ENCODE measurements at places on chromosomes 2 and 18. TPM values are rescaled to one million over a fixed set of nuclear protein-coding genes. Genes with fewer than 3 reads are reported as not detected.

Gene SCYGR4
- not detected for polyA plus RNA-seq

Gene PAIP2B
- 5.1 TPM for polyA plus RNA-seq

Gene DRC1
- polyA plus RNA-seq: 0.16 TPM

Gene TYMS
- polyA plus RNA-seq: 49.0 TPM

Gene FRZB
- polyA plus RNA-seq: 24.1 TPM

Gene SANBR
- 12.6 TPM for polyA plus RNA-seq

Gene GNLY
- 0.99 TPM for polyA plus RNA-seq

Gene MRO
- polyA plus RNA-seq: 0.33 TPM

Gene CAMKMT
- 4.8 TPM for polyA plus RNA-seq

Gene VSNL1
- polyA plus RNA-seq: 4.9 TPM

GRCh38 chr2:219302412-219302968, 6.7 kb downstream of the PTPRN start:
- no peak for DNase-seq

DNA sequence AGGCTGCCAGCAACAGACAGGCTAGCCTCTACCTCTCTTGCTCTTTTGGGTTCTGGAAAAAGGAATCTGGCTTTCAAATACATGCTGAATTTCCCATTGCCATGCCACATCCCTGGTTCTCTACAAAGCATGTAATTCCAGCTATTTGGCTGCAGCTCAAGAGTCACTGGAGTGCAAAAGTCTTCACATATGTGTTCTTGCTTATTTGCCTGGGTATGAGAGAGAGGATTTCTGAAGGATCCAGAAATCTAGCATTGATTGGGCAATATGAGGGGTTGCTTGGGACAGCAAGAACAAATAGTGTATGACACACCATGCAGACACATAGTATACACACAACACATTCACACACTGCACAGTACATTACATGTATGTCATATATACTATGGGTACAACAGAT, 30.7 kb upstream of the LGALSL start:
- DNase-seq: no peak

DNA sequence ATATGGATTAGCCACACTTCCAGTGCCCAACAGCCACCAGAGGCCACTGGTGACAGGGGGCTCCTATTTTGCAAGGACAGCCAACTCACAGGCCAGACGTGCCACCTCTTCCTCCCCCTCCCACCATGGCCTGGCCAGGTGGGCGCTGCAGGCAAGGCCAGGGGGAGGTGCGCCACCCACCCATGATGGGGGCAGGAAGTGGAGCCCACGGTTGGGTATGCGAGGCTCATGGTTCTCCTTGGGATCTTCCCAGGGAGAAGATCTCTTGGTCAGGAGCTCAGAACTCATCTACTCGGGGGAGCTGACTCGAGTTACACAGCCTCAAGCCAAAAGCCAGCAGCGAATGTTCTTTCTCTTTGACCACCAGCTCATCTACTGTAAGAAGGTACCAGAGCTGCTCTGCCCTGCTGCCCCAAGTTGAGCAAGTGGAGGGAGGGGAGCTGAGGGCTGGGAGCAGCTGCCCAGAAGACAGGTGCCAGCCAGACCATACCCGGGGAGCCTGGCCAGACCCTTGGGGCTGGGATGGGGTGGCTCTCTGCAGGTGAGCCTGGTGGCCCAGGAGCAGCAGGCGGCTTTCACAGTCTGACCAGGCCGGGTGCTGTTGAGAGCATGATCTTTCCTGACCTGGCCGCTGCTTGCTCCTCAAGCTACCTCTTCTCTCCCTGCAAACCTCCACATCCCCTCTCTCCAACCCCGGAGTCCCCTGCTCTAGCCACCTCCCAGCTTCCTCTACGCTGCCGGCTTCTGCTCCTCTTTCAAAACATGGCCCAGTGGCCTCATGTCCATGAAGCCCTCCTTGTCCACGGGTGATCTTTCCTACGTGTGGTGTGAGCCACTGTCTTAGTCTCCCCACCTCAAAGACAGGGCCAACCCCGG, 49.8 kb downstream of the FAM168B start:
- DNase-seq: no peak

DNA sequence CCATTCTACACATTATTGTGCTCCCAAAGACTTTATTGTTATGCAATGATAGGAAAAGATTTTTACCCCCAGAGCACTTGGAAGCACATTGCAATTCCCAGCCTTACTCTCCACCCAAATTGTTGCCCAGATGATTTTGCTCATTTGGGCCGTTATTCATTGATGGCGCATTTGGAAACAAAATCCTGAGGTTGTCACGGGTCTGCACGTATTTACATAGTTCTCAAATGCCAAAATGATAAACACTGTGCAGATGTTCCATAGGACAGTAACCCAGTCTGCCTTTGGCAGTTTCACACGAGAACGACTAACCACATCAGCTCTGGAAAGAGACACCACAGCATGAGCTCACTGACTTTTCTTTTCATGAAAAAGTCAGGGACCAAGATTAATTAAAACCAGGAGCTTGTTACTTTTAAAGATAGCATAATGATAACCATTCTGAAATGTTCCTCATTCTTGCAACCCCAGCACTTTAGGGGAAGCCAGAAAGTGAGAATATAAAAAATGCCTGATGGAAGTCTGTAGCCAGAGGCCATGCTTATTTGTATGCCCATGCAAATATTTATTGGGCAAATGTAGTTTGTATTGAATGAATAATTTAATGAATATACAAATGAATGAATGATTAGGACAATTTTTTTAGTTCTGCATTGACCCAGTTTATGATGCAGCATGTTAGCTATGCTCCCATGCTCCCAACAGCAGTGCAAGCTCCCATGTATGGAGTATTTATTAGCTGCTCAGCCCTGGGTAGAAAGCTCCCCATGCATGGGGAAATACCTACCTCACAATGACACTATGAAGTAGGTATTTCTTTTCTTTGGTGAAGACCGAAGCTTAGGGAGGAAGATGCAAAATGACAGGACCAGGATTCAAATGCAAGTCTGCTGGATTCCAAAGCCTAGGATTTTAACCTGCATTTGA, 84.6 kb downstream of the MAIP1 start:
- peak; percentile 59 for DNase-seq

DNA sequence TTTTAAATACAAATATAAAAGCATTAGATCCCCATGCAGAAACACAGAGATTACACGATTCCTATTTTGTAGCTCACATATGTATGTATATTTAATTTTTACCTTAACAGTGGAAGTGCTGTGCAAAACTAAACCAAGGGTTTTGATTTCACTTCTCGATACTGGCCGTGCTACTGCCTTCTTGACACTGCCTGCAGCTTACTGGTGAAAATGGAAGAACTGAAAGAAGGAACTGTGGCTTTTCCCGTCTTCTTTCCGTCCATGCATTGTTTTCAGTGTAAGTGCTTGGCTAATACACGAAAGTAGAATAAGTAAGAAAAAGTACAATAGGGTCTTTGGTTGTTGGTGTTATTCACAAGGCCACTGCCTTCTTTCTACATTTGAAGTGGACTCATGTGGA, 129.5 kb downstream of the NDUFA10 start:
- no peak for DNase-seq

- DNase-seq: no peak
Observed at GRCh38 chr2:108637304-108637669, 82.0 kb upstream of the RANBP2 start.

DNA sequence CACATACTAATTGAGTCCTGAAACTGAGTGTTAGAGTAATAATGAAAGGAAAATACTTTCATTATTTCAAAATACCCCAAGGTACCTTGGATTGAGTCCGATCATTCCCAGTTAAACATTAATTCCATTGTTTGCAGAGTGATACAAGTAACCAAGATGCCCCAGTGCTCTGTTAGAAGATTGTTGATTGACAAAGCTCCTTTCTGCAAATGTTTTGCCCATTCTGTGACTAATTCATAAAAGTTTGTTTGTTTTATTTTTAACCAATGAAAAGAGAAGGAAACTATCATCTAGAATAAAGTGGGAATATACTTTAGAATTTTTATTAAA, 124.0 kb downstream of the GULP1 start:
- no peak for DNase-seq

DNA sequence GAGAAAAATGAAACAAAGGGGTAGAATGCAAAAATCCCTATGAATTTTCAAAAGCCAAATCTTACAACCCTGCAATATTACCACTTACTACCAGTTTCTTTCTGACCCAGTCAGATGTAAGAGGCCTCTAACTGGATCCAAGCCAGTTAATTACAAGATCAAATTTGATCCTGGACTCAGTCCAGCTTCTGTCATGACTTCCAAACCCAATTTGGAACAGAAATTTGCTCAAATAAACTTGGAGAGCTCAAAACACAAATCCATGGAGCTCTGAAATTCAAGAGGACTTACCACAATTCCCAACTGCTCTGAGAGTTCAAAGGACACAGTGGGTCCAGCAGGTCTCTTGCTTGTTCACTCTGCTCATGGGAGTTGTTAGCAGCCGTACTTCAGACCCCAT, 1271.7 kb upstream of the SLC39A10 start:
- DNase-seq: no peak

- no peak for DNase-seq
Observed at GRCh38 chr2:168062054-168062453, 185.3 kb downstream of the STK39 start.

DNA sequence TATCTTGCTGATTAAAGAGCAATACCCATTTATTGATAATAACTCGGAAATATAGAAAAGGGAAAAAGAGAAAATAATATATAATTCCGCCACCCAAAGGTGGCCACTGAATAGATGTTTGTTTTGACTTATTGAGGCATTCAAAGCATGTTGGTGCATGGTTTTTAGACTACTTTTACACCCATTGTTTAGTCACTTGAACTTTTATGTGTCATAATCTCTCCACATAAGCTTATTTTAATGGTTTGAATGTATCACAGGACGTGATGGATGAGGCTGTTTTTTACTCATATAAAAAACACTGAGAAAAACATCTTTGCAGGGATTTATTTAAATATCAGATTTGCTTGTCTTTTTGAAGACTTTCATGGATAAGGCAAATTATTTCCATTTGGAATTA, 120.4 kb downstream of the ACKR3 start:
- no peak for DNase-seq

- no peak for DNase-seq
Observed at GRCh38 chr18:54910161-54910919, 48.9 kb downstream of the CCDC68 start.

- DNase-seq: no peak
Observed at GRCh38 chr18:11398625-11399024, 210.8 kb upstream of the SLC35G4 start.

DNA sequence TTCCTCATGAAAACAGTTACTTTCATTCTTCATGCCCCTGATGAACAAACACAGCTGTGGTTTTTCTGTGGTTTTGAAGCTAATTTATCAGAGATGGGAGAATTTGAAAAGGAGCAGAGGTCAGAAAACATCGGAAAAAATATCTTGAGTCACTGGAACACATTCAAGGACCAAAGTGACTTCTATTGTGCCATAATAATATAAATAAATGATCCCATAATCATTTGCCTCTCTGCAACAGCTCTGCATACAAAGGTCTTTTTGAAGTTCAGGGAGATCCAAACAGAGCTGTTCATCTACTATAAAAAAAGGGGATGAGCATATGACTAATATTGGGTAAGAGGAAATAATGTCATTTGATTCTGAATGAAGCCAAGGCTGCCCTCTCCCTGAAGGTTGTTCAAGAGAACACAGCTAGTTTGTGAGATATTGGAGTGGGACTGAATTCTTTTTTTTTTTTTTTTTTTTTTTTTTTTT, 201.3 kb upstream of the GALNT5 start:
- DNase-seq: no peak

- no peak for DNase-seq
Observed at GRCh38 chr18:43589611-43590151, 312.4 kb upstream of the SYT4 start.

DNA sequence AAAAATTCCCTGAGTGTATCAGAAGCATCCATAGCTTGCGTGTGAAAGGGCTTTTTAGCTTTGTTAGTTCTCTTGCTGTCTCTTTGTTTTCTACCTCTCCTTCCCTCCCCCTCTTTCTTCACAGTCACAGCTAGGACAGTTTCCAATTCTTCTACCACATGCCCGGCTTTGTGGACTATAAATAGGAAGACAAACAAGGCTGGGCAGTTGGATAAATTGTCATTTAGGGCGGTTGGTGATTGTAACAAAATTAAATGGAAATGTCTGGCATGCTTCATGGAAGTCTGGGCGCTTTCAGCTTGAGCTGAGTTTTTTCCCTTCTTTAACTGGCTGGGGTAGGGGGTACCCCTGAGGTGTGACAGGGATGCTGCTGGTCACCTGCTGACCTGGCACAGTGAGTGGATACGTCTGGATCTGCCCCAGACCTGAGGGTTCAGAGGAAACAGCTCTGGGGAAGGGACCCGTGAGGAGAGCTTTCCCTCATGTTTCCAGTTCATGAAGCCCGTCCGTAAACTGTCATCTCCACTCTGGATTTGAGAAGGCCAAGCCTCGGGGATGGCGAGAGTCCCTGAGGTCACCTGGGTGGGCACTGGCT, 29.0 kb upstream of the GIGYF2 start:
- no peak for DNase-seq

DNA sequence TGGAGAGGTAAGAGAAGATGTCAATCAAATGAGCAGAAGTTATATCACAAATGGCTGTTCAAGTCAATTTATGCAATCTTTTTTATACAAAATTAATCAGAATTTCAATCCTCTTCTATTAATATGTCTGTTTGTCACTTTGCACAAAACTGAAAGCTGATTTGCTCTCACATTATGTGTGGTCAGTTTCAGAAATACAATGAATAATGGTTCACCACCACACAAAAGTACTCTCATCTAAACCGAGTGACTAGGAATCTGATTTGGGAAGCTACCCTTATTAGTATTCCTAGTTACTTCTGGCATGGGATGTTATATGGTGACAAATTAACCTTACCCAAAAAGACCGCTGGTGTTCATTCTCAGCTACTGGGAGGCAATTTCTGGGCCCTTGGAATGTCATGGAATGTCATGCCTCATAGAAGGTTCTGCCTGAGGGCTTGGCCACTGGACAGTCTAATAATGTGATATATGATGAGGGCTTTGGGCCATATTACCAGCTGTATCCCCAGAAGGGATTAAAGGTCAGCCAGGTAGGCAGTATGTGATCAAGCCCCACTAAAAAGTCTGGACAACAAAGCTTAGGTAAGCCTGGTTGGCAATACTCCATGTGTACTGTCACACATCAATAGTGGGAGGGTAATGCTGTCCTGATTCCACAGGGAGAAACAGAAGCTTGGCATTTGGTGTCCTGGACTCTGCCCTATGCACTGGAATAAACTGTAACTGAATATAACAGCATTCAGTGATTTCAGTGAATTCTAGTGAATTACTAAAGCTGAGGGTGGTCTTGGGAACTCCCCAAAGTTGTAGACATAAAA, 113.2 kb downstream of the PIGN start:
- no peak for DNase-seq

GRCh38 chr18:73318739-73319479, 451.1 kb upstream of the NETO1 start:
- DNase-seq: no peak

Data from forelimb muscle (tissue), 1 donor.